ENCODE measurements at places on chromosomes 2 and 18.

GRCh38 chr2:194380011-194380410 is 1277.0 kb upstream of the SLC39A10 start:
- no peak for DNase-seq

GRCh38 chr2:131413148-131413747 is 49.3 kb upstream of the RAB6D start:
- no peak for DNase-seq

- no peak for DNase-seq
These were observed 215.1 kb upstream of the THUMPD2 start for GRCh38 chr2:39994151-39994550.

DNA sequence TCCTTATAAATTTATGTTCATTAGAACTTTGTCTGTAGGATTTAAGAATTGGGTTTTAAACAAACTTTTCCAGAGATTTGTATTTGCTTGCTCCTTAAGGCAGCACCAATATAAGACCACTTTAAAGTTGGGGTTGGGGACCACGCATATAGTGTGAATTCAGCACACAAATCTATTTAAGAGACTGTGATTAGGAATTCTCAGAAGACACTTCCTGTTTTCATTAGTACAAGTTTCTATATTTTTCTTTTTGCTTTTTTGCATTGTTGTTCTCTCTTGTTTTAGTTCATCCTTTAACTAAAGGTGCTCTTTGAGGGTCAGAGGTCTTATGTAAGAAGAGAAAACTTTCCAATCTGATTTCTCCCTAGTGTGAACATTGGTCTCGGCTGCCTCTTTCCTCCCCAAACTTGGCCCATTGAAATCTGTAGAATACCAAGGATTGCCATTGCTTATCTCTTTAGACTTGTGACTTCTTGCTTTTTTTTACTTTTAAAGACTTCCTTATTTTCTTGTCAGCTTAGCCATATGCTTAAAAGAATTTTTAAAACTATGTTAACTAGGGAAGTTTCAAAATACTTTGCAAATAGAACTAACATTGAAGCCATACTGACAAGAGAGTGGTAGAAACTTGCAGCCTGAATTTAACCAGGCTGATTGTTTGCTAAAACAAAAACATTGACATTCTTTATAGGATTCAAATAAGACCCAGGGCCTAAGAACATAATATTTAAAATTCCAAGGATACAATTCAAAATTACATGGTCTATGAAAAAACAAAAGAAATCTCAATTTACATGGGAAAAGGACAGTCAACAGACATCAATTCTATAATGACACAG is 264.1 kb upstream of the FN1 start:
- no peak for DNase-seq

DNA sequence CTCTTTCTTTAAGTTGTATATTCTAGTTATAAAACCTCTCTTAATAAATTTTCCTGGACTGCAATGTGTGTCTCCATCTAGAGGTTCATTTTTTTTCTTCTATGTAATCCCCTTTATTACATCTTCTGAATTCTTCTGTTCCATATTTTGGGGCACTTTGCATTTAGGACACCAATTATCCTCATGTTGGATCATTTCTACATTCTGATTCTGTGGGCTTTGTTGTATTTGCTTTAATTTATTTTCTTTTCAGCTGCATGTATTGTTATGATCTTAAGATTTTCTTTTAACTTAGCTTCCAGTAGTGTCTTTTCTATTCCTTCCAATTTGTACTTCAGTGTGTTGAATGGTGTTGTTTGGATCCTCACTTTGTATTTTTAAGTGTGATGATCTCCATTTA is 5.2 kb upstream of the SKA1 start:
- no peak for DNase-seq

Data from type B pancreatic cell (in vitro differentiated cells).